Naive B cell (primary cell): ENCODE measurements at places on chromosomes 4 and X. TPM values are rescaled to one million over a fixed set of nuclear protein-coding genes. Genes with fewer than 3 reads are reported as not detected.

DNA sequence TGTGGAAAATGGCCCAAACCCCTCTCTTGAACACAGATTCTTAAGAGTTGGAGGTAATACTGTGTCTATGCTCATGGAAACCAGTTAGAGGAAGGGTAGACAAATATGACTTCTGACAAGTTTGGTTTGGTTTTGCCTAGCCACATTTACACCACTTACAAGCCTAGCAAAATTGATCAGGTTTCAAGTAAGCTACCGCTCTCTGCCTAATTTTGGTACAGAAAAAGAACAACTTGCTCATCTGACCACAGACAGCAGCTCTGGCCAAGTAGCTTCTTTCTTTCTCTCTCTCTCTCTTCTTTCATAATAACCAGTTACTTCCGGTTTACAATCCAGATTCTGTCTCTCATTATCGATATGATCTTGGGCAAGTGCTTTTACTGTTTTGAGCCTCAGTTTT, 260.0 kb downstream of the GLUD2 start:
- DNase-seq = no peak

DNA sequence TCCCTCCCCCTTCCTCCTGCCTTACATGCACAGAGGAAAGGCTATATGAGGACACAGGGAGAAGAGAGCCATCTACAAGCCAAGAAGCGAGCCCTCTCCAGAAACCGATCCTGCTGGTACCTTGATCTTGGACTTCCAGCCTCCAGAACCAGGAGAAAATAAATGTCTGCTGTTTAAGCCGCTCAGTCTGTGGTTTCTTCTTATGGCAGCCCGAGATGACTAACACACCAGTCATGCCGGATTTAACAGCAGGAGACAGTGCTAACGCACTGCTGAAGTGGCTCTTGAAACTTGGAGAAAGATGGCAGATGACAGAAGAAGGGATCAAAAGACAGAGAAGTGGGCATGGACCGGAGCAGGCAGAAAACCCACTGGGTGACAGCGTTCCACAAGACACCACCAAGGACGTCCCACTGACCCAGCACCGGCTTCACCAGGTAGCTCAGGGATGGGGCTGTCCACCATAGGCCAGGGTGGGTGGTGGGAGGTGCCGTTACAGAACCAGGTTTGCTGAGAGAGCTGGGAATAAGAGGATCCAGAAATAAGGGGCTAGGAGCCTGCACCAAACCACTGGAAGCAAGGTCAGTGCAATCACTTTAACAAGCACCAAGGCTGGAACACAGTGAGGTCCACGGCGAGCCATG, 6.2 kb upstream of the MAN2B2 start:
- no peak for DNase-seq

- no peak for DNase-seq
Measured at GRCh38 chrX:40174854-40175510, 77.2 kb upstream of the BCOR start.

- DNase-seq = no peak
Measured at GRCh38 chr4:39427520-39428114, 20.9 kb downstream of the KLB start.

DNA sequence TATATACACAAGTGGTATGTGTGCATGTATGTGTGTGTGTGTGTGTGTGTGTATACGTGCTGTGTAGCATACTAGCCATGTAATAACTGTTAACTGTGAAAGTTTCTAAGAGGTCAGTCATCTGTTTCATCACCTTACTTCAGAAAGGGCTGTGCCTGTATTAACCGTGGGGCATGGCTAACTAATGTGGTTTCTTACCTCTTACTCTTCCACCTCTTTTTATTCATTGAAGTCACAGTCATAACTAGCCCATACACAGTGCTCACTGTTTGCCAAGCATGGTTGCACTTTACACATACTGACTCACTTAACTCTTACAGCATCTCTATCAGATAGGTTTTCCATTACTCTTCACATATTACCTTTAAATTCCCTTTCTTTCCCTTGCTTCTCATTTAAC, 23.7 kb upstream of the LRAT start:
- no peak for DNase-seq

- DNase-seq = no peak
Measured at GRCh38 chr4:159173886-159174285, 71.0 kb downstream of the RAPGEF2 start.

DNA sequence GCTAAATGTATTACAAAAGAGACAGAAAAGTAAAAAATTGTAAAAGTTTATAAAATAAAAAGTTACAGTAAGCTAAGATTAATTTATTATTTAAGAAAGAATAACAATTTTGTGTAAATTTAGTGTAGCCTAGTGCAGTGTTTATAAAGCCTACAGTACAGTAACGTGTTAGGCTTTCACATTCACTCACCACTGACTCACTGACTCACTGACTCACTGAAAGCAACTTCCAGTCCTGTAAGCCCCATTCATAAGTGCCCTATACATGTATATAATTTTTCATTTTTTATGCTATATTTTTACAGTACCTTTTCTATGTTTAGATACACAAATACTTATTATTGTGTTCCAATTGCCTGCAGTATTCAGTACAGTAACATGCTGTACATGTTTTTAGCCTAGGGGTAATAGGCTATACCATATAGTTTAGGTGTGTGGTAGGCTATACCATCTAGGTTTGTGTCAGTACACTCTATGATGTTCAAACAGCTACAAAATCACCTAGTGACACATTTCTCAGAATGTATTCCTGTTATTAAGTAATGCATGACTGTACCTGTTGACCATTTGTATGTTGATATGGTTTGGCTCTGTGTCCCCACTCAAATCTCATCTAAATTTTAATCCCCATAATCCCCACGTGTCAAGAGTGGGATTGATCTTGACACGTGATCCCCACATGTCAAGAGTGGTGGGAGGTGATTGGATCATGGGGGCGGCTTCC, 57.9 kb downstream of the CFAP299 start:
- no peak for DNase-seq

Gene MAGEA11
- polyA plus RNA-seq = not detected

DNA sequence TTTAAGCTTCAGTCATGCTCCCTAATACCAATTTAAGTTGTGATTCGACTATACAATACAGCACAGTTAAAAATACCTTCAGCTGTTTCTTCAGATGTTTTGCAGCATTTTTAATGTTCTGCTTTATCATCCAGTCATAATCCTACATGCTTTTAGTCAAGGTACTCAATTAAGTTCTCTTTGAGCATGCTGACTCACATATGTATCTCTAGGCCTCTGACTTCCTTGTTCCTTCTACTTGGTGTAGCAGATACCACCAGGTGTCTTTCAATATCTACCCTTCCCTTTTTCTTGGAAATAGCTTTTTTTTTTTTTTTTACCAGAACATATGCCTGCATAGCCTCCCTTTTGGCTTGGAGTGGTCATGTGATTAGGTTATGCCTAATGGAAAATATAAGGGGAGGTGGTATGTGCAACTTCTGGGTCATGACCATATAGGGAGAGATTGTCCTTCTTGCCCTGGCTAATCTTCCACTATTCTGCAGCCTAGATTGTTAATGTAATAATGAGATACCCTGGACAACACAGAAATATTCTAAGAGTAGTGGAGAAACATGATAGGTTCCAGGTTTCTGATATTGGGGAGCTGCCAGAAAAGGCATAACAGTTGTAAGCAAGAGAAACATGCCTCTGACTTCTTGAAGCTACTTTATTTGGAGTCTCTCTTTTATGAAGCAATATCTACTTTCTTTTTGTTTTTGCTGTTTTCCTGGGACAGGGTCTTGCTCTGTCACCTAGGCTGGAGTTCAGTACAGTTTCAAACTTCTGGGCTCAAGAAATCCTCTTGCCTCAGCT, 737.2 kb upstream of the SLIT2 start:
- DNase-seq = no peak

Gene TEC
- polyA plus RNA-seq = 1.6 TPM

Gene GYG2
- polyA plus RNA-seq = not detected

GRCh38 chr4:35525192-35525978, 718.9 kb downstream of the ARAP2 start:
- no peak for DNase-seq

Gene GASK1B
- 0.04 TPM for polyA plus RNA-seq

DNA sequence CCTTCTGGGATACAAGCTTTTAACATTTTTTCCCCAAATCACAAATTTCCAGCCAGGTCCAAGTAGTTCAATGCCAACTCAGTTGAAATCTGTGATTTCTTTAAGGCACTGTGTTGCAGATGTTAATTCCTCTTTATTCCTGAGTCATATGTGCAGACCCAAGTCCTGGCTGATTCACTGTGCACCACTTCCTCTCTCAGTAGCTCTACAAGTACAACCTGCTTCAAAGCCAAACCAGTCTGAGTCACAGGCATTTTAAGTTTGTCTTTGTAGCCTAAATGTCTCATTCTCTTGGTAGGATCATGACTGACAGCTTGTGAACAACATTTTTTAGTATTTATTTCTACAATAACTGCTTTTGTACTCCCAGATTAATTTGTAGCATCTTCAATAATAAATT, 165.6 kb upstream of the S100G start:
- DNase-seq = no peak

Gene HTN3
- polyA plus RNA-seq = not detected

- no peak for DNase-seq
Measured at GRCh38 chr4:76442807-76443206, 7.8 kb downstream of the SHROOM3 start.

Gene TEX11
- polyA plus RNA-seq = not detected

DNA sequence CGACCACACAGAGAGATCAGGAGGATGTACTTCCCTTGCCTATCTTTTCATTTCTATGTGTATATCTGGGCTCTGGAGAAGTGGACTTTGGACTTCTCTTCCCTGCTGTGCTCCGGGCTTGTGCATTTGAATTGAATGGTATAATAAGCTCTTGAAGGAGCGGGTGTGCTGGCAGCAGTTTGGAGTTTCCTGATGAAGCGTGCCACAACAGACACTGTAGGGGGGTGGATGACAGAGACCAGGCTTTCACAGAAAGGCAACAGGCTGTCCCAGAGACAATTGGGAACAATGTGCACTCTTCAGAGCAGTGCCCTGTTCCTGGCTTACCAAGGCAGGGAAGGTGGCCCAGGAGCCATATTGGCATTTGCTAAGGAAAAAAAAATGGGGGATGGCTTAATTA, 170.1 kb downstream of the FRMPD4 start:
- no peak for DNase-seq

Gene ATP2B3
- polyA plus RNA-seq = not detected

GRCh38 chrX:2871831-2872230, 43.1 kb downstream of the GYG2 start:
- no peak for DNase-seq

Gene SPATA18
- polyA plus RNA-seq = 0.20 TPM

Gene PNMA6F
- polyA plus RNA-seq = not detected

DNA sequence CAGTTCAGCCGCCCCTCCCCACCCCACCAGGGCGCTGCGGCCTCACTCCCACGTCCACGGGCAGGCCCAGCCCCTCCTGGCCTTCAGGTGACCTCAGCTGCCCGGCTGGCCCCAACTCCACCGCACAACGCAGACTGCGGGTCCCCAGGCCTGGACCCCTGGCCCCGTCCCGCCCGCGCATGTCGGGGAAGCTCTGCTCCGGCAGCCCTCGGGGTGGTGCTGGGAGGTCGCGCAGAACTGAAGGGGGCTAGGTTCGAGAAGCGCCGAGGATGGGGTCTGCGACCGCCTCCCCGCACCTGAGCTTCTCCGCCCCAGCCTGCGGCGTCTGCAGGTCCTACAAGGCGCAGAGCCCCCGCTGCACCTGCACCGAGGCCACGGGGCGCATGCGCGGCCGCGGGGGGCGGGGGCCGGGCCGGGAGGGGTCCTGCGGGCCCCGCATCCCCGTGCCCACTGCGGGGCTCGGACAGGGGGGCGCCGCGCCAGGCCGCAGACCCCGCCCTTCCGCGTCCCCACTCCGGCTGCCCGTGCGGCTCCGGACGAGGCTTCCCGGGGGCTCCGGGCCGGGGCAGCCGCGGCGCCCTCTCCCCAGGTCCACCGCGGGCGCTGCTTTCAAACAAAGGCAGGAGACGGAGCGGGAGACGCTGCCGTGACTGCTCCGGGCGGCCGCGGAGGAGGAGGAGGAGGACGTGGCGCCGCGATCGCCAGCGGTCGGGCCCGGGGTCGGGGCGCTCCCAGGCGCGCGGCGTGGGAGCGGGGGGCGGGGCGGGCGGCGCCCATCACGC, 672 bp upstream of the NAT8L start:
- DNase-seq = no peak

DNA sequence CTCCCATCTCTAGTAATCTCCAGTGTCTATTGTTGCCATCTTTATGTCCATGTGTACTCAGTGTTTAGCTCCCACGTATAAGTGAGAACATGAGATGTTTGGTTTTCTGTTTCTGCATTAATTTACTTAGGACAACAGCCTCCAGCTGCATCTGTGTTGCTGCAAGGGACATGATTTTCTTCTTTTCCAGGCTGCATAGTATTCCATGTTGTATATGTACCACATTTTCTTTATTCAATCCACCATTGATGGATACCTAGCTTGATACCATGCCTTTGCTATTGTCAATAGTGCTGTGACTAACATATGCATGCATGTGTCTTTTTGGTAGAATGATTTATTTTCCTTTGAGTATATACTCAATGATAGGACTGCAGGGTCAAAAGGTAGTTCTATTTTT, 18.6 kb upstream of the ANKRD17 start:
- DNase-seq = no peak

GRCh38 chr4:31291238-31291637, 571.1 kb downstream of the PCDH7 start:
- DNase-seq = no peak

GRCh38 chr4:41661442-41662076, 87.0 kb downstream of the PHOX2B start:
- DNase-seq = peak; percentile 8

- no peak for DNase-seq
Measured at GRCh38 chr4:116070283-116070682, 956.9 kb upstream of the NDST4 start.

Gene F8A3
- polyA plus RNA-seq = 20.2 TPM
